ENCODE measurements at places on chromosomes 12 and 14. TPM values are rescaled to one million over a fixed set of nuclear protein-coding genes. Genes with fewer than 3 reads are reported as not detected.

DNA sequence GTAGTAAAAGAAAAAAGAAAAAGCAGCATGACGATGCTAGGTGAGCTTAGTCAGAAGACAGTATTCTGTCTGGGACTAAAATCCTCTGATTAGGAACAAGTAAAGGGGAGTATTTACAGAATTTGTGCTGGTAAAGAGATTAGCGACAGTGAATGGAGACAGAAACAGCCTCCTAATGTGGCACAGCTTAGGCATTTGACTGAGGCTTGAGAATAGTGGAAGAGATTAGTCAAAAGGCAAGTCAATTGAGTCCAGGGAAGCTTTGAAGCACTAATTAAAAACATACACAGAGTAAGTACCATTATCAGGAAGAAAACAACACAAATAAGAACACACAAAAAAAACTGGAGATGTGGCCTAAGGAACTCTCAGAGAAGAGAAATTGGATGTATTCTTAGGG, 131.9 kb upstream of the CLEC14A start:
- DNase-seq: no peak

DNA sequence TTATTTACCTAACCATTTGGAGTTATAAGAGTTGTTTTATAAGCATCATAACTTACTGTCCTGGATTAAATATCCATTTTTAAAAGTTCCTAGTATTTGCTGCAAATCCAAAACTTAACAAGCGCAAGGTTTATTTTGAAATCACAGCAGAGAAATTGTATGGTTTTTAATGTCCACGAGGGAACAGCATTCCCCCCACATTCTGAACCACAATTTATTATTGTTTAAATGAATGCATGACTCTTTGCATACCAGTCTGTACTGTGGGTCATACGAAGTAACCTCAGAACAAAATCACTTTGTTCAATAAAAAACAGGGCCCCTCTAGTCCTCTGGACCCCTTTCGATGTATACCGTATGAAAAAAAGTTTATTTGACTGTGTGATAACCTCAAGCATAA, 75.9 kb downstream of the DACT1 start:
- DNase-seq: no peak

DNA sequence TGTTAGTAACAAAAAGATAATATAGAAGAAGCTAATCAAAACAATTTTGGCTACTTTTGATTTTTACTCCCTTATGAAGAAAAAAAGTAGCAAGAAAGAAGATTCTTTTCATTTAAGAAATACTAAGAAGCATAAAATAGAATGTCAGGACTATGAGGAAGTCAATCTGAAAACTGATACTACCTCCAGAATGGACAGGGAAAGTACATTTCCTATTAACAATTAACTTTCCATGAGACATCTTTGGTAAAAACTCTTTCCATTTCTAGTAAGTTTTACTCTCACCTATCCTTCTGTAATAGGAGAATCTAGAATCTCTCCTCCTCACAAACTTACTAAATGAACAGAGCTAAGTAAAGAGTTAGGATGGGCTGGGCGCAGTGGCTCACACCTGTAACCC, 51.3 kb upstream of the NPFF start:
- no peak for DNase-seq

- DNase-seq: no peak
These were observed 10.8 kb downstream of the FAM222A start for GRCh38 chr12:109724321-109724892.

DNA sequence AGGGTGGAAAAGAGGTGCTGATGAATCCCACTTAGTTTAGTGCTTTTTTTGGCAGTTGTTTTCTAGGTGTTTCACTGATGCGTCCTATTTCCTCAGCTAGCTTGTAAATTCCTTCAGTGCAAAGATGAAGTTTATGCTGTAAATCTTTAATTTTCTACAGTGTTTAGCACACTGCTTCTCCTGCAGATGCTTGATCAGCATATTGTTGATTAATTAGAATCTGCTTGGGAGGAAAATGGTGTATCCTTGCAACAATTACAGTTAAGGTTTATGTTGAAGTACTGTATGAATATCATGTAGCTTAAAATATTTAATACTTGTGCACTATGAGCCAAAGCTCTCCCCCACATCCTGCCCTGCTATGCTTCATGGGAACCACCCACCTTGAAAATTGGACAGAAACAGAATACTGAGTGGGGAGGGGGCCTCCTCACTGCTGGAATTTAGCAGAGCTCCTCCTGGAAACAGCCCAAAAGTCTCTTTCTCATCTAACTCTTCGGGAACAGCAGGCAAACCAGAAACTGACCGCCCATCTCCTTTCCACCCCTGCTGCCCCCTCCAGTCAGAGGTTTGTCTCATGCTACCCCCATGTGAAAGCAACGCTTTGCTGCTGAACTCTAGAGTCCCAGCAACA, 20.3 kb upstream of the DHRS4 start:
- no peak for DNase-seq

DNA sequence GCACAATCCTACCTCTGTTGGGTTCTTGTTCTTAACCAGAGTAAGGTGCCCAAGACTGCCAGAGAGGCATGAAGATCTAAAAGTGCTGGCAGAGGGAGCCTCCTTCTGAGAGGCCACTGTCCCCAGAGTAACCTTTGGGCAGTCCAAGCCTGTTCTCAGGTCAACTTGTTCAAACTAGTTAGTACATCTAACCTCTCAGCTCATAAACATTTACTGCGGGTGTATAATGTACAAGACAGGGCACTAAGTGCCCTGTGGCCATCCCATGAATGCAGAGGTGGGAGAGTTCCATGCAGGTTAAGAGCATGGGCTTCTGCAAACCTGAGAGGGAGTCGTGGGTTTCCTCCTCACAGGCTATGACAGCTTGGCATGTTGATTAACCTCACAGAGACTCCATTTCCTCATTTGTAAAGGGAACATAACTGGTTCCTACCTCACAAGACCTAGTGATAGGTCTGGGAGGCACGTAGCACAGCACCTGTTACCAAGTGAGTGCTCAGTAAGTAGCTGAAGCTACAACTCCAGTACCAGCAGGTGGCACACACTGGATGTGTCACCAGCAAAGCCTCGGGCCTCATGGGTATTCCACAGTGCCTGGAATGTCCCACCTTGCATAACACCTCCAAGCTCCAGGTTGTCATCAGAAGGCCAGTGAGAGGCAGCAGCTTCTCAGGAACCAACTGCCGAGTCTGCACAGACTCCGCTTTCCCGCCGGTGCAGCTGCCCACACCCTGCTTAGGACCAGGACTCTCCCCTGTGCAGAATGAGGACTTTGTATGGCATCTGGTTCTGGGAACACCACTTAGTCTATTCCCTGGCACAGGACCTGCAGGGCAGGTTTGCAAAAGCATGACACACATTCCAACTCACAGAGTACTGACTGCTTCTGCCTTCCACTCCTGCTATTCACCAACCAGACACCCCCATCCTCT, 4.4 kb downstream of the VDR start:
- DNase-seq: no peak

- no peak for DNase-seq
These were observed 23.5 kb downstream of the CALCOCO1 start for GRCh38 chr12:53703756-53704155.

- DNase-seq: no peak
These were observed 61.1 kb downstream of the RNF34 start for GRCh38 chr12:121461048-121461447.

GRCh38 chr14:85453401-85454225, 76.3 kb upstream of the FLRT2 start:
- DNase-seq: no peak

The GPR84 gene
- total RNA-seq: not detected

The AKAP6 gene
- 7.2 TPM for total RNA-seq

The SLC6A13 gene
- total RNA-seq: 91.6 TPM
